Activated CD4-positive, alpha-beta T cell treated with anti-CD3 and anti-CD28 coated beads, Interleukin-2, amount 10 ng/mL, durations not matched to agents 24 days and 14 days (primary cell): ENCODE measurements at places on chromosomes 11 and 22. TPM values are rescaled to one million over a fixed set of nuclear protein-coding genes. Genes with fewer than 3 reads are reported as not detected.

MOGAT2 gene
- not detected in 2 replicates for total RNA-seq

LRRC55 gene
- total RNA-seq: not detected in 2 replicates

KRTAP5-2 gene
- total RNA-seq: not detected in 2 replicates

C11orf16 gene
- total RNA-seq: not detected in 2 replicates

DNA sequence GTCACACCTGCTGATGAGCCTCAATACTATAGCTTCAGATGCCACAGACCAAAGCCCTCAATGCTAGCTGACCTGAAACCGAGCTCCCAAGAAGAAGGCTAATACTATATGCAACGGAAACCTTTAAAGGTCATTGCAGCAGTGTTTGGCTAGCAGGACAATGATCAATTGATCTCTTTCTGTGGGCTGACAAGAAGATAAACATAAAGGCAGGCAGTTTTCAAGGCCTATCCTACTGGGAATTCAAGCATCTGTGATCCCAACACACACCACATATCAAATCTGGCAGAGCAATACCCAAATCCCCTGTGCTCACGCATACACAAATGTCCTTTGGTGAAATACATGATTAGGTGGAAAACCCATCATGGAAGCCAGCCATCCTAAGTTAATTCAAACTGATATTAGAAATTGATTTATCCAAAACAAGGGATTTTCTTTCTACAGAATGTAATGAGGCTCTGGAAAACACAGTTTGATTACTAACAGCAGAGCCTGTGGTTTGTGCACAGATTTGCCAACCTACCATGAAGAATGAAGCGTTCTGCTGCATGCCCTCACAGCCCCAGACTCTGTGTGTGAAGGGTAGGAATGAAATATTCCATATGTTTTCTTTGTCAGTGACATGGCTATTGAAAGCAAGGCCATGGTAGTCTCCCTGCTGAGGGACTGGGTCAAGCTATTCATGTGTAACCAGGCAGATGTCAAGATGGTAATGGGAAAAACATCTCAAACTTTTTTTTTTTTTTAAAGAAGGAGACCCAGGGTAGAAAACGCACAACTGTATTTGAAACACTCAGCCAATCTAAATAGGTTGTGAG lies 12.2 kb downstream of the LGR4 start:
- no peaks in the 10 kb centered on the region for H3K4me1 ChIP-seq
- H3K27me3 ChIP-seq: no peaks in the 10 kb centered on the region
- no peaks in the 10 kb centered on the region for H3K36me3 ChIP-seq
- no peak overlapping the region for H3K4me3 ChIP-seq
- no peak overlapping the region for H3K27ac ChIP-seq

- no peak overlapping the region for H3K27ac ChIP-seq
- H3K36me3 ChIP-seq: no peaks in the 10 kb centered on the region
- no peaks in the 10 kb centered on the region for H3K4me1 ChIP-seq
- H3K4me3 ChIP-seq: no peak overlapping the region
- H3K27me3 ChIP-seq: no peaks in the 10 kb centered on the region
- DNase-seq: no peak
These were observed 398.8 kb downstream of the GUCY1A2 start for GRCh38 chr11:106619320-106619990.

DNA sequence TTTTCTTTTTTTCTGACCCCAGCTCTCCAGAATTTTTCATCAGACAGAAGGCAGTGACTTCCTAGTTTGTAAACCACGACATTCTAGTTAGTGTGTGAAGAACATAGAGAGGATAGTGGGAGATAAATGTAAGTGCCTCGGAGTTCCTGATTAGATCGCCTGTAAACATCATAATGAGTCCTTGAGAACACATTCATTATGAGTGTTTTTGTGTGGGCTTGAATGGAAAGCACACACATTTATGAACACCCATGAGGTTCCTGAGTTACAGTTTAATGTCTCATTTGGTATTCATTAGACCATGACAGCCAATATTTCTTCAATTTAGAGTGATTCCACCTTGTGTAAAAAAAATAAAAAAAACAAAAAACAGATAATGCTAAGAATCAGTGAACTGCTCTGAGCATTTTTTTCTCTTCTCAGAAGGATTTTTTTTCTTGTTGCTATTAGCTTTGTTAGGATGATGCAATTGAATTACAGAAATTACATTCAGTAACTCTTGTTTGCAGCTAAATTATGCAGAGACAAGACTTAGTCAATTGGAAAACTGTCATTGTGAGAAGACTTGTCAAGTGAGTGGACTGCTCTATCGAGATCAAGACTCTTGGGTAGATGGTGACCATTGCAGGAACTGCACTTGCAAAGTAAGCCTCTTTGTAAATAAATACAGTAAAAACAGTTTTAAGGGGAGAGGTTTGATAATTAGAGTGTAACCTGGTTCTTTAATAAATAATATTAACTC lies 257.6 kb downstream of the NELL1 start:
- no peaks in the 10 kb centered on the region for H3K27me3 ChIP-seq
- H3K27ac ChIP-seq: no peak overlapping the region
- H3K36me3 ChIP-seq: no peaks in the 10 kb centered on the region
